G401 (cell line): ENCODE measurements at places on chromosomes 11 and 22. TPM values are rescaled to one million over a fixed set of nuclear protein-coding genes. Genes with fewer than 3 reads are reported as not detected.

GRCh38 chr11:33747979-33748378 lies 11.8 kb upstream of the CD59 start:
- no peak for DNase-seq

DNA sequence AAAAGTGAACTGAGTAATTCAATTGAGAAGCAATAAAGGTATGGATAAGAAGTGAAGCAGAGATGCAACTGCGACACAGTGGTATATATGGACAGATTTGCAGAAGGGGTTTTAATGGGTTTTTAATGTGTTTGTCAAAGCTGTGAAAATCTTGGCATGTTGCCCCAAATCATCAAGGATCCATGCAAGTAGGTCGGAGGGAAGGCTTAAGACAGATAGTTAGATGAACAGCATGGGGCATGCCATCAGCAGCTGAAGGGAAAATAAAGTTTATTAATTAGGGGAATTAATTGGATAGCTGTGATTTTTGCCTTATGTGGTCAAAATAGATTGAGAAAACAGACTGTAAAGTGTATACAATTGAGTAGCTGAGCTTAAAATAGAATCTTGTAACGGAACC lies 840.1 kb downstream of the JRKL start:
- DNase-seq, result peak; percentile 1

CHADL gene
- 0.75 and 4.3 TPM in 2 replicates for total RNA-seq

- no peak for DNase-seq
Measured at GRCh38 chr22:43118953-43119458, 8.5 kb downstream of the BIK start.
